ENCODE measurements at places on chromosomes 2 and 18.

- no peak for DNase-seq
Measured at GRCh38 chr18:27108842-27109241, 76.3 kb downstream of the CHST9 start.

DNA sequence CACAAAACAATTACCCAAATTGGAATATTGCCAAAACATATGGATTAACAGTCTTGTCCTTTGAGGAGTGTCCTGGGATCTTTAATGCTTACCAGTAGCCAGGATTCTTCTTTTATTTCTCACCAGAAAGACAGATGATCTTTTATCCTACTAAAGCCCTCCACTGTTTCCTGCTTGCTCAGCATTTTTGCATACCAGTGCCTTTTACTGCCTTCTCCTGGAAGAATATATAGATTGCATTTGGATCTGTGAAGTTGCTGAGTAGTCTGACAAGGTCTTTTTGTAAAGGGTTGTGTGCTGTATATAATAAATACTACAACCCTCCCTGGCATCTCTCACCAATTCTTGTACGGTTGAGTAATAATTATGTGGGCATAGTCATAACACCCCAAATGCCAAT is 652.2 kb downstream of the LRRTM4 start:
- no peak for DNase-seq

GRCh38 chr2:7476371-7476770 is 559.2 kb downstream of the RNF144A start:
- no peak for DNase-seq

DNA sequence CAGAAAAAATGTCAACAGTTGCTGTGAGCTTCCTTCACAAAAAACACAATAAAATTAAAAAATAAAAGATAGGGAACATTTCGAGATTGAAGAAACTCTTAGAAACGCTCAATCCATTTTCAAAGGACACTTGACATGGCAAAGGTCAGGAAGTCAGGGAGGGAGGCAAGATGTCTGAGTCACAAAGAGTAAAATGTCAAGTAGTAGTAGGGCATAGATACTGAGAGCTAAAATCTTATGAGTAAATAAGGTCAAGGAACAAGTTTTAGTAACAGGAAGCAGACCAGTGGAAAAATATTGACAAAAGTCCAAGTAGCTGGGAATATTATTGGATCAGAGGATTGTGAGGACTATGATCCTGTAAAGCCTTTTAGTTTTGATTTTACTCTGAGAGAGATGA is 495.6 kb downstream of the TMX3 start:
- DNase-seq, result no peak

DNA sequence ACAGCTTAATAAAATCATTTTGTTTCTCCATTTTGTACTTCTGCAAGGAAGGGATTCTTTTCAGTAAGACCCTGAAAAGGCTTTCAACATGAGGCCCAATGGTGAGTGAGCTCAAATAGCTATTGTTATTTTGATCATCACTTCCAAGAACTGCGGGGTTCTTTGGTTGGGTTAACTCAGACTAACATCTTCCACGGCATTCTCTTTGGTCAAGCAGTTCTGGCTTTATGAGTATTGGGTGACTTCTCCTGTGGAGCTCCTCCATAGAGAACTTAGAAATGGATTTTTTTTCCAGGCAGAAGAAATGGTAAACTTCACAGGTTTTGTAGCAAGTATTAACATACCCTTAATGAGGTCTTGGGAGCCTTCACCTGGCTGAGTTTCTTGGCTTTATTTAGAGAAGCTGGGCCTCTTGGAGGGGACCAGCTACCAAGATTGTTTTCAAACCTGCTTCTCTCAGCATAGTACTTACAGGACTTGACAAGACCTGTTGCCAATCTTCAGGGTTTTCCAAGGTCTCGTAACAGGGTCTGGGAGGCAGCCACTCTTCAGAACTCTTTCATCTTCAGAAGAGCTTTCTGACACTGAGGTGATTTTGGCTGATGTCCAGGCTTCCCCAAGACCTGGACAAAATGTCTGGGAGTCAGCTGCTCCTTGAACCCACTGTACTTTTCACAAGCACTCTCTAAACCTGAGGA is 353.2 kb upstream of the ETAA1 start:
- no peak for DNase-seq

DNA sequence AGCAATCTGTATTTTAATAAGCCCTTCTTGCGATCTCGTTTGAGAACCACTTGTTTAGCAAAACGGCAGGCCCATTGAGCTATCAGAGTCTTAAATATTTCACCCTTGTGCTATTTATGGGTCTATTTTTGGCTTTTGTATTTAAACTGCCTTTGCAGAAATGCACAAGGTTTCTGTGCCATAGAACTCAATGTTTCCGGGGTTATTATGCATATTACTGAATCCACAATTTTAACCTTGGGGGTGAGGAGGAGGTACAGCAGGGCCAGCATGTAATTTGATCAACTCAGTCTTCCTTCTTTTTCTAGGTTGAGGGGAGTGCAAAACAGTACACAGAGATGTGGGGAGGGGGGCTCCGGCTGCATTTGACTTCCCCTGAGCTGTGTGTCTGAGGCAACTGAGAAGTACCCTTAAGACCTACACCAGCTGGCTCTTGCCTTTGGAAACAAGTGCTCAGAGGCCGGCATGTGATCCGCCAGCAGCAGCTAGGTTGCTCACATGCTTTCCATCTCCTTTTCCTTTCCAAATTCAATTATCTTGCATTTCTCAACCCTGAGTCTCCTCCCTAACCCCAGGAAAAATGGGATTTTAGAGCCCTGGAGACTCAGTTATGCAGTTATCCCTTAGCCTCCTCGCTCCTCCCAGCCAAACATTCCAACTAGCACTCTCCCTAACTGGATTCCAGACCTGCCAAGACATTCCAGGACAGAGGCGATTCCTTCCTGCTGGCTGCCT is 103.0 kb downstream of the HNRNPLL start:
- DNase-seq, result no peak

DNA sequence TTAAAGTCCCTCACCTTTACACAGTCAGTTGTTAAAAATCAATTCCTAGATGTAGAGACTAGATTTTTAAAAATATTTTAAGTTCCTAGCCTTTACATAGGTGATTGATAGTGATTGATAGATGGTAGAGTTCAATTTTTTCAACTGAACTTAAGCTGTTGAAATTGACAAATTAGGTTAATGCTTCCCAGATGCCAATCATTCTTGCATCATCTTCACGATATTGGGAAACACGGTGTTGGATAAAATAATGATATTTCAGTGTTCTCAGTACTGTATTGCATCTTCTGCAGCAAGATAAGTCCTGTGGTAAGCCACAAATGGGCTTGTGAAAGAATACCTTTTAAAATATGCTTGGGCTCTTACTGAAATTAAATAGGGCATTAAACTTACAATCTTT is 667.6 kb downstream of the STK39 start:
- DNase-seq, result no peak

DNA sequence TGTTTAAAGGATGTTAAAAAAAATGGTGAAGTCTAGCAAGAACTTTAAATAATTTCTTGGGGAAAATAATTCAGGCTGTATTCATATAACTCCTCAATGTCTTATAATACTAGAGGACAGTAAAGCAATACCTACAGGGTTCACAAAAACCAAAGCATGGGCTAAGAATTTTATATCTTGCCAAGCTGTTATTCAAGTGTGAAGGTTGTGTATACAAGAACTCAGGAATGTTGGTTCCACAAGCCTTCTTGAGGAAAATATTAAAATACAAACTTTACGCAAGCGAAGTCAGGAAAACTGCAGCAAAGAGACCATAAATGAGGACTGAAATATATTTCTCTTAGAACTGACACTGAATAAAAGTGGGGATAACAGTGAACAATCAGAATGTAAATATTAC is 76.1 kb upstream of the DNAJC10 start:
- no peak for DNase-seq

DNA sequence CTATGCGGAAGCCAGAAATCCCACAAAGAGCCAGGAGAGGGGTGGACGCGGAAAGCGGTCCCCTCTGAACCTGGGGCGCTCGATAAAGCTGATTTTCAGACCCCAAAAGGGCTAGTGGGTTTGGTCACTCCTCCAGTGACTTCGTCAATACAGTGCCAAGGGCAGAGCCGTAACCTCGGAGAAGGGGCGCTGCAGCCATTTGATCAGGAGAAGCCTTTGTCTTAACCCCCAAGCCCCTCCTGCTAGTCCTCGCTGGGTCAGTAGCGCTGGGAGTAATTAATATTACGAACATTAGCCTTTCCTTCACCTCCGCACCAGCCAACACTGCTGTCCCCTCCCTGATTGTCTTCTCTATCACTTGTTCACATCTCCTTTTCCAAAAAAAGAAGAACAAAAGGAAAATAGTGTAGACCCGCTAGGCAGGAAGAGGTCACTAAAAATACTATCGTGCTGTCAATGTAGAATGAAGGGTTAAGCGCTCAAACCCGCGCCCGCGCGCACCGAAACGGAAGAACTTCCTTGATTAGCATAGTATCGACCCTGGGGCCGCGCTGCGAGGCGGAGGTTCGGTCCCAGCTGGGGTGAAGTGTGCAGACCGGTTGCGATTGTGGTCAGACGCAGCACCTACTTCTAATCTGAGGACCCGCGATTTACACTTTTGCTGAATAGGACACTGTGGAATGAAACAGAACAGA is 63.2 kb upstream of the MAPRE2 start:
- peak; percentile 5 for DNase-seq

DNA sequence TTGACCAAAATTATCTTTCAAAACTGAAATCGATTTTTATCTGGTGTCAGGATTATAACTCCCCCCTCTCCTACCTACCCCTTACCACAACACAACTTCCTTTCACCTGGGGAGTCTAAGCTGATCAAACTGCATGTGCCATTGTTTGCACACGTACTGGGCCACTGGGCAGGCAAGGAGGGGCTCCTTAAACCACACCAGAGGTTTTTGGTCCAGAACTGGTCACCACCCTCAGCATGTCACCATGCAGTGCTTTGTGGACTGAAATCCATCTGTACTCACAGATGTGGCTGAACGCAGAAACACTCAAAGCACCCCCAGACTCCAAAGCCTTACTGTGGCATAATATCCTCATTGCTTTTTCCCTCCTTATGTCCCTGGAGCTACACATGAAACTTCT is 13.9 kb upstream of the ARHGAP25 start:
- no peak for DNase-seq

GRCh38 chr2:69945441-69945840 is 16.0 kb downstream of the ASPRV1 start:
- no peak for DNase-seq

DNA sequence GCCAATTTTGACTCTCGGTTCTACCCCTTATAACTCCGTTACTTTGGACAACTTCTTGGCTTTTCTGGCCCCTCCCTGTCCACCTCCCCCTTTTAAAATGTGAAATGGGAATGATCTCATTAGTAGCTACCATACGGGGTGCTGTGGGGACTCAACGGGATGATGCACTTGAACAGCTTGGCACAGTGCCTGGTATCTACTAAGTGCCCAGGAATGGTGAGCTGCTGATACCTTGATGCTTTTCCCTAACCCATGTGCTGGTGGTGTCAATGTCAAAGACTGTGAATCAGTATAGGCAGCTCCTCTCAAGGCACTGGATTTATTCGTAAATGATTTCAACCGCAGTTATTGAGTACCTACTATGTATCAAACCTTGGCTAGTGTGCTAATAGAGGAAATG is 204.2 kb downstream of the LOXHD1 start:
- no peak for DNase-seq

- DNase-seq, result no peak
Measured at GRCh38 chr2:240946654-240947053, 40.5 kb downstream of the CROCC2 start.

DNA sequence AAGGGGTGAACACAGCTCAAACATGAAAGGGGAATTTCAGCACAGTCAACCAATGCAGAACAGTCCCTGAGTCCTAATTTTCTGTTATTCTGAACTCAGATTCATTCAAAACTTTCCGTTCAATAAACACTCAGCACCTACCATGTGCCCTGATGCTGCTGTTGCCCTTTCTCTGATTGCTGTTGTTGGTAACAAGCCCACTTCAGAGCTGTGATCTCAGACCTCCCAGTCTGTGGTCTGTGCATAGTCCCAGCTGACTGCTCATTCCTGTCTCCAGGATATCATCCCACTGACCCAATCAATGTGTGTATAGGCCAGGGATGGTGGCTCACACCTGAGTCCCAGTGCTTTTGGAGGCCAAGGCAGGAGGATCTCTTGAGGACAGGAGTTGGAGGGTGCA is 82.7 kb upstream of the SLC35G4 start:
- no peak for DNase-seq

DNA sequence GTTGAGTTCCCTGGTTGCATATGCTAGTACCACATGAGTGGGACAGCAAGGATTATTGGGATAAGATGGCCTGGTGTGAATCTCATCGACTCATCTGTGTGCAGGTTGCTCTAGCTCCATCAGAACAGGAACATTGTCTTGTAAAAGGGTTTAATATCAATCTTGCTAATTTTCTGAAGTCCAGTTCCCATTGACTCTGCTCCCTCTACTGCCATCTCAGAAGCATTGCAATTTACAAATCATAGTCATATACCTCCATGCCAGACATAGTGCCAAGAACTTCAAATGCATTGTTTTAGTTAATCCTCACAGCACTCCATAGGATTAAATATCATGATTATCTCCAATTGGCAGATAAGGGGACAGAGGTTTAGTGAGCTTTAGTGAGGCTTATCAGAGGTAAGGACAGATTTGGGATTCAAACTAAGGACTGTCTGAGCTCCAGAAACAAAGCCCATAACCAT is 4.8 kb upstream of the STAT4 start:
- DNase-seq, result no peak

- peak; percentile 49 for DNase-seq
Measured at GRCh38 chr2:121284463-121285449, at the start of gene TFCP2L1. Gene TFCP2L1 (minus strand): TSS chr2:121285202. CDS start chr2:121285109, 93 bp downstream.

- DNase-seq, result no peak
Measured at GRCh38 chr18:31451625-31452024, 4.1 kb downstream of the DSG3 start.

GRCh38 chr18:50468807-50469206 is 91.1 kb upstream of the MAPK4 start:
- no peak for DNase-seq

DNA sequence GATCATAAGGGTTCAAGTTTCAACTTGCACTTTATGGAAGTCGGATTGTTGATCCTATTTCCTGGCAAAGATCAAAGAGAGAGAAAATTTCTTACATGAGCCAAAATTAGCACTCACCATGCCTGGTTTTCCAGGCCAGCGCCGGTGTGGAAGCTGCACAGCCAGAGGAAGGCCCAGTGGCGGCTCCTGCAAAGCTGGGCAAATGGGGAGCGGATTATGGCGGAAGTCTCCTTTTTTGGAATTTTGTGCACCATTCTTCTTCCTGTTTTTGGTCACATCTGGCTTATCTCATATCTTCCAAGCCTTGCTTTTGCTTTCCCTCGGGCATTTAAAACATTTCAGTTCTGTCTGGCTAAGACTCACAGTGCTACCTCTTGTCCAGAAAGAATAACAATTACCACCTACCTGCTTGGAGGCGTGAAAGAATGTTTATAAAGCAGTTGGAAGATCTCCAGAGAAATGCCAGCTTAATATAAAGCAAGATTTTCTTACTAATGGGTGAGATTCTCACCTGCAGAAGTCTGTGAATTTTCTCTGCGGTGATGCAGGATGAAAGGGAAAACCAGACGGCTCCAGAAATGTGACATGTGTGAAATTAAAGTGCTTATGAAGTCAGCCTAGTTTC is 94.3 kb downstream of the ASAP2 start:
- DNase-seq, result no peak

- no peak for DNase-seq
Measured at GRCh38 chr2:240247868-240248720, 107.6 kb upstream of the OTOS start.

GRCh38 chr18:66077066-66077465 is 326.3 kb downstream of the CDH7 start:
- no peak for DNase-seq

All from GM12892 (cell line).